ENCODE measurements at places on chromosomes 4 and X.

- DNase-seq: no peak
These were observed 11.3 kb downstream of the DTHD1 start for GRCh38 chr4:36292556-36293188.

- DNase-seq: no peak
These were observed 6.9 kb downstream of the CXCL10 start for GRCh38 chr4:76016393-76016792.

- DNase-seq: no peak
These were observed at the start of gene TLL1 for GRCh38 chr4:165872461-165873297. Gene TLL1, plus strand, starts transcription at chr4:165873237. Its CDS starts 668 bp downstream, at chr4:165873905.

DNA sequence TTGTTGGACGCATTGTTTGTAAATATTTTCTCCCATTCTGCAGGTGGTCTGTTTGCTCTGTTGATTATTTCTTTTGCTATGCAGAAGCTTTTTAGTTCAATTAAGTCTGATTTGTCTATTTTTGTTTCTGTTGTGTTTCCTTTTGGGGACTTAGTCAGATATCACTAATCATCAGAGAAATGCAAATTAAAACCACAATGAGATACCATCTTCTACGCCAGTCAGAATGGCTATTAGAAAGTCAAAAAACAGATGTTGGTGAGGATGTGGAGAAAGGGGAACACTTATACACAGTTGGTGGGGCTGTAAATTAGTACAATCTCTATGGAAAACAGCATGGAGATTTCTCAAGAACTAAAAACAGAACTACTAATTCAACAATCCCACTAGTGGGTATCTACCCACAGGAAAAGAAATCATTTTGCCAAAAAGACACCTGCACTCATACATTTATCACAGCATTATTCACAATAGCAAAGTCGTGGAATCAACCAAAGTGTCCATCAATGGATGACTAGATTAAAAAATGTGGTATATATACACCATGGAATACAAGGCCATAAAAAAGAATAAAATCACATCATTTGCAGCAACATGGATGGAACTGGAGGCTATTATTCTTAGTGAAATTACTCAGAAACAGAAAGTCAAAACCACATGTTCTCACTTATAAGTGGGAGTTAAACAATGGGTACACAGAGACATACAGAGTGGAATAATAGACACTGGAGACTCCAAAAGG, 8.1 kb downstream of the COQ2 start:
- DNase-seq: no peak

DNA sequence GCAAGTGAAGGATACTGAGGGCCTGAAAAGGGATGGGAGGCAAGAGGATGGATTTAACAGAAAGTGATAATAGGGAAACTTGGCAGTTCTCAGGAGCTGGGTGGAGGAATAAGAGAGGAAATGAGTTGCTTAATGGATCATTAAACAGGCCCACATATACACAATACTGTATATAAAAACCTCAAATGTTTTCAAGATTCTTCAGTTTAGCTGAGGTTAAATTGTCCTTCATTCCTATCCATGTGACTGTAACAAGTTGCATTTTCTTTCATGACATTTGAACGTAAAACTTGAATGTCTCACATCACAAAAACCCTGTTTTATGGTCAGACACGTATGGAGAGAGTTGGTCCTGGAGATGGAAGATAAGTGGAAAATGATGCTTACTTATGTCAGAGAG, 76.5 kb upstream of the PLAC8 start:
- no peak for DNase-seq

DNA sequence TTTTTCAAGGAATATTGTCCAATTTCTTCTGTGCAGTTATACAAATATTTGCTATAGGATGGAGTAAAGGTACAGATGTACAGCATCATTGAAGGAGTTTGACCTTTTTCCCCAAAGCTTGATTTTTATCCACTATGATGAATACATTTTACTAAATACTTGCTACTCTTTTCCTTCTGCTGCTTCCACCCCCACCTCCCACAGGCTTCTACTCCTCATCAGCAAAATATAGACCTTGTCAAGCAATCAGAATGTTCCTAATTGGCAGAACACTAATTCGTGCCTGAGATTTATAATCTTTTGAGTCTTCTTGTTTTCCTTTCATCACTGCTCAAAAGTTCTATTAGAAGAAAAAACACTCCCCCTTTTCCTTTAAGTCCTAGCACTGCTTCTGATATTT, 3.8 kb upstream of the THAP9 start:
- no peak for DNase-seq

DNA sequence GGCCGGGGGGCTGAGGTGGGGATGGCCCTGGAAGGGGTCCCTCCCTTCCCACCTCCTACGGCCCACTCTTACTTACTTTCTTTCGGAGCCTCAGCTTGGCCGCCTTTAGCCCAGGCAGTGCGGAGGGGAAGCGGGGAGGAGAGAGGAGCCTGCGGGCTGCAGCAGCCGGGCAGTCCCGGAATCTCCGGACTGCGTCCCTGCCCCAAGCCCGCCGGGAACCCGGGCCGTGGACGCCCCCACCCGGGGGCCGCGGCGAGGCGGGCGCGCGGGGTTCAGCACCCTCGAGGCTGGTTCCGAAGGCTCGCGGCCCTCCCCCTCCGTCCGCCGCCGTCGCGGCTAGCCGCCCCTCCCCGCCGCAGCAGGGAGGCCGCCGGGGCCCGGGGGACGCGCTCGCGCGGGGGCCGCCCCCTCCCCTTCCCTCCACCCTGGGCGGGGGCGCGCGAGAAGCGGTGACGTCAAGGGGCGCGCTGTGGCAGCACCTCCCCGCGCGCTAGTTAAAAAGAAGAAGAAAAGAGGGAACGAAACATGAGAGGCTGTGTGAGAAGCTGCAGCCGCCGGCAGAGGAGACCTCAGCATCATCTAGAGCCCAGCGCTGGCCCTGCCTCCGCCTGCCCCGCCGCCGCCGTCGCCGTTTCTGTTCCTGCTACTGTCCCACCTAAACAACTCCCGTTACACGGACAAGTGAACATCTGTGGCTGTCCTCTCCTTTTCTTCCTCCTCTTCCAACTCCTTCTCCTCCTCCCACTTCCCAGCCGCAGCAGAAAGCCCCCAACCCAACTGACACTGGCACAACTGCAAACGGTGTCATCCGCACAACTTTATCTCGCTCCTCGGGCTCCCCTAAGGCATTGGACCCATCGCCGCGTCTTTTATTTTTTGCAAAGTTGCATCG, at the start of gene HHIP:
HHIP (plus strand) TSS at position 526 of the 892 bp plus-strand sequence. CDS start 520 bp downstream, outside the sequence.
- no peak for DNase-seq

DNA sequence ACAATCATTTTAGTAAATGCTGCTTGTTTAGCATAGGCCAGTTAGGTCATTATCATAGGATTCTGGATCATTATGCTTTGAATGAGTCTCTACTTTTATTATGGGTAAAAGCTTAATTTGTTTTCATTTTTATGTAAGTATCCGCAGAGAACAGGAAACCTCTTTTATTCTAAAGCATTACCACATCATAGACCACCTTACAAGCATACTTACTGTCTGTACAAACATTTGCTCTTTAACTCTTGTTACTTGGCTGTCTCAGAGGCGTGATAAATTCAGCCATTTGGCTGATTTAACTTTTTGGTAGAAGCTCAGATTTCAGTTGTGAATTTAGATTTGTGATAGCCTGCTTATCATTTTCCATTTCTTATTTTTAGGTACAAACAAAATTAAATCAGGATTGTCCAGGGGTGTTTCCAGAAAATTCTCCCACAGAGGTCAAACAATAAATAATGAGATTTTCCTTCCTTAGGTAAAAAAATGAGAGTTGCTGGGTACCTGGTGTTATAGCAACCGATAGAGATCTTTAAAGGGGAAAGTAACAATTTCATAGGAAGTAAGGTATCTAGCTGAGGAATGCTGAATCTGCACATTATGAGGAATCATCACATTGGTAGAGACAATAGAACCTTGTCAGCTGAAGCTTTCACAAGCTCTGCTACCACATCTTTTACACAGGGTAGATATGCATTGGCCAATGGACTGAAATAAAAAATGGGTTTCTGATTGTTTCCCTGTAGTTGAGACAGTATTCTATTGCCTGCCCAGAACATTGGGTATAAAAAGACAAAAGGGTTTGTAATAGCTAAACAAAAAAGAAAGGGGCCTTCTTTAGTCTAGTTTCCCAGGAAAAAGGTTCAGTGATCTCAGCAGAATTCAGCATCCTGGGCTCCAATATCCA, 62.5 kb downstream of the NDNF start:
- no peak for DNase-seq

- no peak for DNase-seq
These were observed 22.8 kb upstream of the SH3RF1 start for GRCh38 chr4:169293343-169294176.

DNA sequence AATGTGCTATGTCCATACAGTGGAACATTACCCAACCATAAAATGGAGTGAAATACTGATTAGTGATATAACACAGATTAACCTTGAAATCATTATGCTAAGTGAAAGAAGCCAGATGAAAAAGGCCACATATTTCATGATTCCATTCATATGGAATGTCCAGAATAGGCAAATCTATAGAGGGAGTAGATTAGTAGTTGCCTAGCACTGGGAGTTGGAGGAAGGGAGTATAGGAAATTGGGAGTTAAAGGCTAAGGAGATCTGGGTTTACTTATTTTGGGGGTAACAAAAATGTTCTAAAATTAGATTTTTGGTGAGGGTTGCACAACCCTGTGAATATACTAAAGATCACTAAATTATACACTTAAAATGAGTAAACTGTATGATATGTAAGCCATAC, 26.8 kb downstream of the ENOX2 start:
- no peak for DNase-seq

GRCh38 chr4:152944666-152945320, 8.7 kb downstream of the FHDC1 start:
- no peak for DNase-seq

GRCh38 chr4:173171098-173171497, 2.5 kb downstream of the GALNT7 start:
- no peak for DNase-seq

DNA sequence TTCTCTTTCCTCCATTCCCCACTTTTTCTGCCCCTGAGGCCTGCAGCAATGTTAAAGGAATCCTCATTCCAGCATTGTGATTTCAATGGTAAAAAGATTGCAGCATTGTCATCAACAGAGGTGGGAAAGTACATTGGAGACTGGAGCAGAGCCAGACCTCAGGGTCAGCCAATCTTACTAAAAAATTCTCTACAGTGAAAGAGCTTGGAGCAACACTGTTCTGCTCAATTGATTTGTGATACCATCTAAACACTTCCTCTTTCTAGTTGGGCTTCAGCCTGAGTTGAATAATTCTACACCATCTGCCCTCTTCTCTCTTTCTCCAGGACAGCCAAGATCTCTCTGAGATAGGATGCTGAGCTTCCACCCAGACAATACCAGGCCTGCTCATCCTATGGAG, 176.5 kb downstream of the AR start:
- DNase-seq: no peak

GRCh38 chr4:7276515-7276914, 84.2 kb downstream of the SORCS2 start:
- no peak for DNase-seq

- DNase-seq: no peak
These were observed 5.6 kb downstream of the GPR78 start for GRCh38 chr4:8585721-8586212.

- no peak for DNase-seq
These were observed 328.7 kb downstream of the PCDH18 start for GRCh38 chr4:137203601-137204000.

DNA sequence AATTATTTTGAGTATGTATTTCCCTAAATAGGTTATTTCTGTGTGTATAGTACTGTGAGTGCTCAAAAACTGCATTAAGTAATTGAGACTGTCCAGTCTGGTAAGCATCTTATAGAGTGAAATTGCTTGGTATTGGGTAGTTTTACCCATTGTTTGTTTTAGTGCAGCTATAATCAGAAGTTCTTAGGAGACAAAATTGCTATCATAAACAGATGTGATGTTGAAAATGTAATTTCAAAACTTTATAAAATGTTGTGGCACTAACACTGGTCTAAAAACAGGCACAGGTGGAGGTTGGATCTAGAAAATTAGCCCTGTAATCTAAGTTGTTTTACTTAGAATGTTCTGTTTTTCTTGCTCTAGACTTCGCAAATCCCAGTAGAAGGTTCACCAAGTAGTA, 46.8 kb downstream of the RAPGEF2 start:
- no peak for DNase-seq

DNA sequence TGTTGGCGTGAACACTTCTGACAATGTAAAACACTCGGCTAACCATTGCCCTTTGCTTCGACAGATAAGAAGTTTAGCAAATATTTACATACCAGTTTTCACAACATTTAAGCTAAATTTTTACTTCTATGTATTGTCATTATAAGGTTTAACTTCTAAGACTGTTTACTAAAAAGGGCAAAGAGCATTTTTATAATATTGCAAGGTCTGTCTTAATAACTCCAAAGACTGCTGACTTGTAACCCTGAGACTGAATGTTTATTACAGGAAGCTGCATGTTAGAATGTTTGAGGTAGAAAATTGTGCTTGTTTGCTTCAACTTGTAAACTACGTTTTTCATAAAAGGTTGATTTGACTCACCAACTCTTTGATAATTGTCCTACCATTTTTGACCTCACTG, 213.2 kb upstream of the RPS6KA3 start:
- no peak for DNase-seq

- no peak for DNase-seq
These were observed 1114.9 kb downstream of the C4orf33 start for GRCh38 chr4:130210864-130211263.

DNA sequence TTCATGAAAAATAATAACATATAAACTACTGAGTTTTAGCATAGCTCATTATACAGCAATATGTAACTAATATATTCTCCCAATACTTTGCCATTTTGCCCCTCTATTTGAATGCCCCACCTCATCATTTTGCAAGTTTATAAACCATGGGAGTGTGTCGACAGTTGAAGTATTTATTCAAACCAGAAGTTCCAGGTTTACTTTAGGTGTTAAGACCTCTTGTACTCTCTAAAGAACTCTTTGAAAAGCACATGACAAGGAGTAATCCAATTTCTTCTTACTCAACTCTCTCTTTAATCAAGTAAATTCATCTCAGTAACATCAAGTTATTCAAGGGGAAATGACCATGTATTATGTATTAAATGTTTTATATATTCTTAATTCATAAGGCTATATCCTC, 240.7 kb downstream of the COX18 start:
- DNase-seq: no peak

GRCh38 chr4:87895964-87896621, 63.3 kb downstream of the MEPE start:
- peak; percentile 39 for DNase-seq

DNA sequence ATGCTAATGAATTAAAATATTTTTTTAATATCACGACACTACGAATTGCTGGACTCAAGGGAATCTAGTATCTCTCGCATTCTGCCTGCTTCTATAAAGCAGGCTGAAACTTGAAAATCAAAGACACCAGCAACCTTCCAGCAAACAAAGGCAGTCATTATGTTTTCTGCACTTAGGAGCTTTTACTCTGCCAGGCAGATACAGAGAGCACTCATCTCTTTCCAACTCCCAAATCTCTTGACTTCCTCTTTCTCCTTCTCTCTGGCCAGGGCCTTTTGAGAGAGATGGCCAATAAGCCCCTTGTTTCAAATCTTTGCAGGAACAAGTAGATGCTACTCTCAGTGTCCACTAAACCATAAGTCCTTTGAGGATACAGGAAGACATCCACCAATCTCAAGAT, 95.2 kb upstream of the KLF3 start:
- no peak for DNase-seq
